ENCODE measurements at places on chromosomes 3 and 15. TPM values are rescaled to one million over a fixed set of nuclear protein-coding genes. Genes with fewer than 3 reads are reported as not detected.
A peak's percentile ranks its signal among the peaks of the same experiment; 100 is the strongest.

DNA sequence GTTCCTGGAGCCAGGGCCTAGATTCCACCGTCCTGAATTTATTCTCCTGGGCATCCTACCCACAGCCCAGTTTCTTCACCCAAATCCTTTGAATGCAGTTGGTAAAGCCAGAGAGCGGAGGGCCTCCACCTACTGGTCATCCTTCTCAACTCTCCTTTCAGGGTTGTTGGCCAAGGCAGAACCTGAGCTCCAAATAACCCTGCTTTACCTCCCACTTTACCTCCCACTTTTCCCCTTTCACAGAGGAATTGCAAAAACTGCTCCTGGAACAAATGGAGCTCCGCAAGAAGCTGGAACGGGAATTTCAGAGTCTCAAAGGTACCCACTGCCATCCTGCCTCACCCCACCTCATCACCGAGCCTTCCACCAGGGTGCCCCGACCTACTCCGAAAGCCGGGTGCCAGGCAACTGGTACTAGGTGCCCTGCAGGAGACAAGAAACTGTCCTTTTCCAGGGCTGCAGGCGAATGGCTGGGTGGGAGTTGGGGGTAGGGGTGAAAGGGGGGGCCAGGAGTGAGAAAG, 6.8 kb downstream of the SKOR1 start:
- no peak for DNase-seq

Gene USP13
- total RNA-seq = 2.3 TPM

GRCh38 chr3:190424478-190425439, 24.9 kb downstream of the TMEM207 start:
- peak; percentile 81 for DNase-seq

GRCh38 chr3:138089091-138089490, 26.3 kb downstream of the DZIP1L start:
- DNase-seq = no peak

- no peak for DNase-seq
These were observed 68.2 kb upstream of the THRB start for GRCh38 chr3:24562895-24563294.

- DNase-seq = peak; percentile 86
These were observed 250.1 kb upstream of the HES1 start for GRCh38 chr3:193885832-193886231.

All from stomach (tissue), 19 donors.